ENCODE measurements at places on chromosomes 6 and 20.

DNA sequence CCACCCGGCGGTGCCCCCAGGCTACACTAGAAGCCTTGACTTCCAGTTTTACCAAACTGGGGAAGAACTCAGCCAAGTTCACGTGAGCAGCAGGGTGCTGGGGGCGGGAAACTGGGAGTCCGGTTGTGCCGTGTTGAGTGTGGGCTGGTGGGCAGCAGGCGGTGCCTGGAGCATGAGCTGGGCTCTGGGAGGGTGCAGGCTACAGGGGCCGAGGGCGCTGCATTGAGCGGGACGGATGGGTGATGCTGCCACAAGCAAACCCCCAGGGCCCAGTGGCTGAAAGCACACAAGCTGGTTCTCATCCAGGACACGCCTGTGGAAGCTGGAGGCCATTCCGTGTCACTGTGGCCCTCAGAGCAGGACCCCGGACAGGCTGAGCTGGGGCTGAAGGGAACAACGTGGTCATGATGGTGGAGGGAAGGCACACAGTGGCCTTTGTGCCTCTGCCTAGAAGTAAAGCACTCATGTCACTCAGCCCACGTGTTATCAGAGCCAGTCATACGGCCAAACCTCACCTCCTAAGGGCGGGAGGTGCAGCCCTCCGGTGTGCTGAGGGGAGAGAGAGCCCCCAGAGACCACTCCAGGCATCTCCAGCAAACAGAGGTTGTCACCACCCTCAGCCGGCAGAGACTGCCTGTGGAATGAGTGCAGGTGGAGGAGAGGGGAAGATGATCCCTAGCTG is 29.5 kb downstream of the RBM38 start:
- DNase-seq: no peak

- DNase-seq: no peak
Measured at GRCh38 chr6:1313384-1313766, 1.5 kb downstream of the FOXQ1 start.

- peak; percentile 26 for DNase-seq
Measured at GRCh38 chr6:164097551-164098398, 683.3 kb downstream of the QKI start.

- peak; percentile 35 for DNase-seq
Measured at GRCh38 chr6:19999319-20000191, 162.4 kb downstream of the ID4 start.

DNA sequence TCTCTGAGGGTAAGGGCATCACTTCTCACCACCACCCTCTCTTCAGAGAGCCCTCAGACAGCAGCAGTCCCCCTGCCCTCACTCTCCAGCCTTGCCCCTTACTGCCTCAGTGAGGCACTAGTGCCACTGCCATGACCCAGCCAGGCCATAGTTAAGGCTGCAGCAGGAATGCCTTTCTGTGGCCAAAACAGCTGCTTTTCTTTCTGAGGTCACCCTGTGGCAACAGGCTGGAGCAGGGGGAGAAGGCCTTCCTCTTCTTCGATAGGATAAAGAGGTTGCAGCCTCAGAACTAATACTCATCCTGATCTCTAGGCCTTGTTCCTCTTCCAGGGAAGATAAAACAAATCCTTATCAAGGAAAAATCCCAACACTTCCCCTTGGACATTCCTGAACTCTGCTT is 56.8 kb upstream of the ECI2 start:
- no peak for DNase-seq

GRCh38 chr6:161622779-161623178 is 348.9 kb upstream of the AGPAT4 start:
- DNase-seq: no peak

GRCh38 chr6:129359811-129360681 is 349.9 kb downstream of the ARHGAP18 start:
- no peak for DNase-seq

DNA sequence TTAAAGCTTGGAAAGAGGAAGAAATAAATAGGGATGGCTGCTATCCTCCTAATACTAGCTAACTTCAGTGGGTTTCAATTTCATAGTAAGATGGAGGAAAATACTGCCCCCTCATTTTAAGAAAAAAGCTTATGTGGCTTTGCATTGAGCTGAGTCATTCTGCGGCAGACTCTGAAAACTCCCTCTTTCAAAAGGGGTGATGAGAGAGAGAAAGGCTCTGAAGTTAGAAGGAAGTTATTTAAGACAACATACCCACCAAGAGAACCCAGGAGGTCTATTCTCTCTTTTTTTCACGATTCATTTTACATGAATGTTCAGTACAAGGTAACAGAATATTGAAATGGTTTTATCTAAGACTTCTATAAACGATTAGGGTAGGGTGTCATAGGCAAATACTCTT is 4.5 kb downstream of the PRDM13 start:
- DNase-seq: no peak

DNA sequence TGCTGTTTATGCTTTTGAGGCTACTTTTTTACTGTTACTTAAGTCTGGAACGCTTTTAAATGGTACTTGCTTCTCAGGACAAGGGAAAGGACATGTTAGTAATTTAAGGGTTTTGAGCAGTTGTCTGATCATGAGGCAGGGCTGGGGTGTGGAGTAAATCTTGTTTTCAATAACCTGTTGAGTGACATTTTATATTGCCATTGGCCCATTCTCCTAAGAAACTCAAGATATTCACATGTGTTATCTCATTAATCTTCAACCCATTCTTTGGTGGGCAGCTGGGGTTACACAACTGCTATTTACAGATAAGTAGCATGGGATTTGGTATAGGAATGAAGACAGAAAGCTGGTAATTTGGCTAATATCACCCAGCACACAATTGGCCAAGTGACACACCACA is 44.6 kb upstream of the IL17A start:
- DNase-seq: no peak

All from GDM1 (cell line).